GM23338 (cell line): ENCODE measurements at places on chromosomes 4 and X.

DNA sequence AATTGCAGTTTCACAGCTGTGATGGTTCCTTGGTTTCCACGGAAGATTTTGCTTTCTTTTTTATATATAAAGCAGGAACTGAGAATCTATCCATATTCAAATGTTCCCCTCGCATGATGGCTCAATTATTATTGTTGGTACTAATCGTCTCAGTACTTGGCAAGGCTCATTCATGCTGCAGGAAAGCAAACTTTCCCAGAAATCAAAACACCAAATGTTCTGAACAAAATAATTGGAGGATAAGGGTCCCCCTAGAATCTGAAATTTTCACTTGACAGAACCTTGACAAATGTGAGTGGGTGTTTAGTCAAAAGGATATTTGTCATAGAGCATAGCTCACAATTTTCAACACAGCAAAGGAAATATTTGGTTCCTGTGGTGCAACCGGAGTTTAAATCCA is 1598.6 kb upstream of the PCDH7 start:
- no peak for DNase-seq

GRCh38 chr4:176635372-176636261 is 157.1 kb downstream of the VEGFC start:
- DNase-seq = no peak

DNA sequence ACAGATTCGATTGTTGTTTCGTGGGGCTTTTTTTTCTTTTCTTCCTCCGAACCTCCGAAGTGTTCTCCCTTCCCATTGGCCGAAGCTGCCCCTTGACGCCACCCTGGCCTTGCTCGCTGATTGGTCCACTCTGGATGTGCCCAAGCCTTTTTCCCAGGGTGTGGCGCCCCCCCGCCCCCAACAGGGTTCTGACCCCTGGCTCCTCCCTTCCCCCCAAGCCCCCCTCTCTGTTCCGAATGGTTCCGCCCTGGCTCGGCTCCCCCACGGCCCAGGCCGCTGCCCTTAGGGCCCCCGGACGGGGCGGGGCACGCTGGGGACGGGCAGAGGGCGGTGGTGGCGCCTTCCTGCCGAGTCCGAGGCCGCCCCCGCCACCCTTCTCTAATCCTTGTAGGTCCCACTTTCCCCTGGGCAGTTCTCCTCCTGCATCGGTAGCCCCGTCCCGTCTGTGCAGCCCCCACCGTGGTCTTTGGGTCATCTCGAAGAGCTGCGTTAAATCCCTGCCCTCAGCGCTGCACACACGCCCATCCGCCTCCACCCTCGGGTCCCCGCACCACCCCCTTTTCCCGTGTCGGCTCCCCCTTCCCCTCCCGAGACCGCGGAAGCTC is 25.5 kb downstream of the UTP14A start:
- DNase-seq = peak; percentile 89

GRCh38 chr4:158945529-158946108 is 157.3 kb upstream of the RAPGEF2 start:
- no peak for DNase-seq

- peak; percentile 69 for DNase-seq
Observed at GRCh38 chr4:61336916-61337315, 136.8 kb downstream of the ADGRL3 start.

DNA sequence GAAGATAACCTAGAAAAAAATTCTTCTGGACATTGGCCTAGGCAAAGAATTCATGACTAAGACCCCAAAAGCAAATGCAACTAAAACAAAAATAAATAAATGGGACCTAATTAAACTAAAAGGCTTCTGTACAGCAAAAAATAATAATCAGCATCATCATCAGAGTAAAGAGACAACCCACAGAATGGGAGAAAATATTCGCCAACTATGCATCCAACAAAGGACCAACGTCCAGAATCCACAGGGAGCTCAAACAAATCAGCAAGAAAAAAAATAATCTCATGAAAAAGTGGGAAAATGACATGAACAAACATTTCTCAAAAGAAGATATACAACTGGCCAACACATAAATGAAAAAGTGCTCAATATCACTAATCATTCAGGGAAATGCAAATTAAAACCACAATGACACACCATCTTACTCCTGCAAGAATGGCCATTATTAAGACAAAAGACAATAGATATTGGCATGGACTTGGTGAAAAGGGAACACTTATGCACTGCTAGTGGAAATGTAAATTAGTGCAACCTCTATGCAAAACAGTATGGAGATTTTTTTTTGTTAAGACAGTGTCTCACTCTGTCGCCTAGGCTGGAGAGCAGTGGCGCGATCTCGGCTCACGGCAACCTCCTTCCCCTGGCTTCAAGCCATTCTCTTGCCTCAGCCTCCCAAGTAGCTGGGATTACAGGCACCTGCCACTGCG is 29.9 kb downstream of the ELF2 start:
- DNase-seq = no peak

DNA sequence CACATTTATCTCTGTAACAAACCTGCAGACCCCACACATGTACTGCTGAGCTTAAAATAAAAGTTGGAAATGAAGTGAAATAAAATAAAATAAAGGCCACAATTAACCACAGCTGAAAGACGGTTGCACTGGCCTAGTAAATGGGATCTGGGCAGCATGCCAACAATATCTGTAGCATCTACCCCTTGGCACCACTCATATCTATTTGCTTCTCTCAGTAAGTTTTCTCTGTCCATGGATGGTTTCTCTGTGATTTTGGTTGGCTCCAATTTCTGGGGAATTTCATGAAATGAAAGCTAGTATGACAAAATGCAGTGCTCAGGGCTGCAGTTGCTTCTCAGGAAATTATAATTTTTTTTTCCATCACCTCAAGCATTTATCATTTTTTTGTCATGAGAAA is 172.0 kb upstream of the IL15 start:
- DNase-seq = no peak

DNA sequence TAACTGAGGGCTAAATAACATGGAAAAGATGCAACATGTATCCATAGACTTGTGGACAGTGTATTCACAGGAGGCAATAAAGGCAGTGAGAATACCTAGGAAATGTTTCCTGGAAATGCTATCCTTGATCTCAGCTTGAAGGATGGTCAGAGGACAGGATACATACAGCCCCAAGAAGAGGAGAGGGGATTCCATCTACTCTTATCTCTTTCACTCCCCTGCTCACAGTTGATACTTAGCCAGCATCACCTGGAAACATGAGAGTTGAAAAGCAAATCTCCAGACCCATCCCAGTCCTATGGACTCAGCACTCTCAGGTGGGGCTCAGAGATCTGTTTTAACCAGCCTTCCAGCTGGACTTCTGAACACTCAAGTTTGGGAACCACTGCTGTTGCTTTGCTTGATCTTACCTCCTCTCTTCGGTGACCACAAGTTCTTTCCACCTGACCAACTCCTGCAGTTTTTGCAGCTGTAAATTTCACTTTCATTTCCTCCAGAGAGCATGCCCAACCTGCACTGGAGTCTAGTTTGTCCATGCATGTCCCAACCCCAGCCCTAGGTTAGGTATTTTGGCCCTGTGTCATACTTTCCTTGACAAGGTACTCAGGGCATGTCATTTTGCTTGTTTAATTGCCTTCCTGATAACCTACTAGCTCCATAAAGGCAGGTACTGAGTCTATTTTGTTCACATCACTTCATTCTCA is 10.4 kb downstream of the RELL1 start:
- no peak for DNase-seq

GRCh38 chr4:93303440-93303839 is 525.1 kb upstream of the ATOH1 start:
- DNase-seq = no peak

DNA sequence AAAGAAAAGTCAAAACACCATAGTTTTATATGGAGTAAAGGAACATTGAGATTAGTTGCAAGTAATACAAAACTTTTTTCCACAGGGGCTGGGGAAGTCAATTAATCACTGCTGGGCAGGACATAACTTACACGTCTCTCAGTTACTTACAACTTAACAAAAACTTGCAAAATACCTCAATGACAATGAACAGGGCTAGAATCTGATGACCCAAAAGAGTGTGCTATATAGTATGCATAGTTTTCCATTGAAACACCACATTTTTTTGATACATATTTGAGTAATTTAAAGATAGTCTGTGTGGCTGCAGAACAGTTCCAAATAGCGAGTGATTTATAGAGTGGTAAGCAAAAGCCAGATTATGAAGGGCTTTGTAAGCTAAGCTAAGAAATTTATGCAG is 172.3 kb upstream of the TRPC5 start:
- DNase-seq = no peak

DNA sequence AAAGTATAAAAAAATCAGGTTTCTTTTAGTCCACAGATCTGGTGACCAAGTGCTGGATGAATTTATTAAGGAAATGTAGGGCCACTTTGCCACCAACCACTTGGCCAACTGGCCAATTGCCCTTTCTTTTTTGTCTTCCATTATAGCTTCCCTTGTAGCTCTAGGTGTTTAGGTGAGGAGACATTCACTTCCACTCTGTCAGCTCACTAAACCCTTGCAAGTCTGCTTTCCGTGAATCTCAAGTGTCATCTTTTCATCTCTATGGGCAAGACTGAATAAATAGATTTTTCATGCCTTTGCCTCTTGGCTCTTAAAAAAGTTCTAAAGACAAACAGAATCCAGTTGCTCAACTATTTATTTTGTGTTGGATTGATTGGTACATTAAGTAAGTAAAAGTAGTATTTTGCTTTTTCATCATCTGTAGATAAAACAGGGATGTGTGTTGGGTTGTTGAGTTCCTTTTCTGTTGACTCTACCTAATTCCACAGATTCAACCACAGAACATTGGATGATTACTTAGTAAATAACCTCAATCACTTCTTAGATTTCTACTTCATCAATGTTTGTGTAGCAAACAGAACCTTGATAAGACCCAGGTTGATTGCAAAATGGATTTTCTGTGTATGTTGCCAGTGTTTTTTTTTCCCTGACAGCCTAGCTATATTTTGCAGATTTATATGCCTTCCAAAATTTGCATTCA is 68.1 kb upstream of the GRXCR1 start:
- no peak for DNase-seq

DNA sequence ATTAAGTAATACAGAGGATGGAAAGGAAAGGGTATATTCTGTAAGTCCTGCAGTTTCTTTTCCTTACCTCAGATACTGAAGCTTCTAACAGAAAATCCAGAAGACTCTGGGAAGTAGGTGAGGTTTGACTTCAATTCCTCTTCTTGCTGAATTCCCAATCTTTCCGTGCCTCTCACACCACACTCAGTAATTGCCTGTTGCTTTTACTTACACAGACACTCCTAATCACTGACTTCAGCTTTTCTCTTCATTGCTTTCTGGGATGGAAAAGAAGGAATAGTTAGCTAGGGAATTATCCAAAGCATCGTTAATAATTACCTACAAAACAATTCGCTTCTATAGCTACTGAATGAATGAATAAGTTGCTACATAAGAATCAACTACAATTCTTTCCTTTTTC is 163.6 kb downstream of the FBXO8 start:
- DNase-seq = no peak

- no peak for DNase-seq
Observed at GRCh38 chrX:56600141-56600540, 36.7 kb downstream of the UBQLN2 start.

DNA sequence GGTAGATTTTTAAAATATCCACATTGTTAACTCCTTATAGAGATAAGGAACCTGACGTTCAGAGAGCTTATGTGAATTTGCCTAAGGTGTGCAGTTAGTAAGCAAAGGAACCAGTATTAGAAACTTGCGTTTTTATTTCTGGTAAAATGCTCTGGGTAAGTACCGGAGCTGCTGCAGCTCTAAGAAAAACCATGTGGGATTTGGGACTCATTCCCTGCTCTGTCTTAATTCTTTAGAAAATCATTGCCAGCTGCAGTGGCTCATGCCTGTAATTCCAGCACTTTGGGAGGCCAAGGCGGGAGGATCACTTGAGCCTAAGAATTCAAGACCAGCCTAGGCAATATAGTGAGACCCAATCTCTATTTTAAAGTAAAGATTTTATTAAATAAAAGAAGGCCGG is 5.8 kb downstream of the CCKAR start:
- DNase-seq = no peak

DNA sequence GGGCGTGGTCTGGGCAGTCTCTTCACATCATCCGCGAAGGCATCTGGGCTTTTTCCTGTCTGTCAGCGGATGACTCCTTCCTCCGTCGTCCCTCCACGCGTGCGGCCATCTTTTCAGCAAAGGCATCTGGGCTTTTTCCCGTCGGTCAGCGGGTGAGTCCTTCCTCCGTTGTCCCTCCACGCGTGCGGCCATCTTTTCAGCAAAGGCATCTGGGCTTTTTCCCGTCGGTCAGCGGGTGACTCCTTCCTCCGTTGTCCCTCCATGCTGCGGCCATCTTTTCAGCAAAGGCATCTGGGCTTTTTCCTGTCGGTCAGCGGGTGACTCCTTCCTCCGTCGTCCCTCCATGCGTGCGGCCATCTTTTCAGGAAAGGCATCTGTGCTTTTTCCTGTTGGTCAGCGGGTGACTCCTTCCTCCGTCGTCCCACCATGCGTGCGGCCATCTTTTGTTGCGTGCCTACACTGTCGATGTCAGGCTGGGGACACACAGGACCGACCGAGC is 12.3 kb upstream of the TMEM271 start:
- DNase-seq = no peak

GRCh38 chr4:154164931-154165839 is 326.4 kb downstream of the DCHS2 start:
- DNase-seq = no peak

- no peak for DNase-seq
Observed at GRCh38 chr4:8938137-8938536, 66.5 kb upstream of the HMX1 start.

GRCh38 chr4:47160095-47160494 is 128.7 kb downstream of the GABRB1 start:
- no peak for DNase-seq

GRCh38 chr4:68490826-68491457 is 43.7 kb downstream of the TMPRSS11E start:
- DNase-seq = no peak

DNA sequence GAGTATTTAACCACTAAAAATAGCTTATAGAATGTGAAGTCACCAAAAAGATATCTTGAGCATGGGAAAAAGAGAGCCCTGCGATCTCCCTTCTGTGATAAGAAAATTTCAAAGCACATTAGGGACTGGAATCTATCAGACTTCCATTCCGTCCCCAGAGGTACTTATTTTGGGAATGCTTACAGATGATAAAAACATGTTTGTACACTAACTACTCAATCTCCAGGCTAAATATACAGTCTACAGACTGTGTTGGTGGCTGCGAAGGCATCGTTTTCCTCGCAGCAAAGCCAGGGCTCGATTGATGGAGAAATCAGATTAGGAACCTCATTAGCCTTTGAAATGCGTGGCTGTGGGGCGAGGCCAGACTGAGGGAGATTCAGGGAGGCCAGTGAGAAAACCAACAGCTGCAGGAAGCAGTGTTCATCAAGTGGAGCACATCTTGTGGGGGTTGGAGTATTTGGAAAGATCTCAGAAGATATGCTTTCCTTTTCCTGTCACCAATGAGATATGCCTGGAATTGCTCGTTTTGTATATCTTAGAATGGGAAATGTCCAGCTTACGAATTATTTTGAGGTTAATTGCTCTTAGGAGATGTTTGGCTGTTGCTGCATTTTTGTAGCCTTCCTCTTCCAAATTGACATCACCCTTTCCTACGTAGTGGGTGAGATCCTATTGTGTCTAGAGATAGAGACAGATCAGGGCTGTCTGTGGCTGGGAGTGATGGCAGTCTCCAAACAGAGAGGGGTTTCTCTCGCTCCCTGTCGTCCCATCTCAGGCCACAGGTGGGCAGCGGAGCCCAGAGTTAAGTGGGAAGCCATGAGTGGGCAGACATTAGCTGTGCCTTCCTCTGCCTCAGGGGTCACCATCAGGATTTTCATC is 224.9 kb upstream of the FAT1 start:
- DNase-seq = peak; percentile 70
